DMS153 (cell line): ENCODE measurements at places on chromosomes 6 and 20.

GRCh38 chr6:157898169-157898568 is 75.1 kb downstream of the SNX9 start:
- DNase-seq, result no peak

DNA sequence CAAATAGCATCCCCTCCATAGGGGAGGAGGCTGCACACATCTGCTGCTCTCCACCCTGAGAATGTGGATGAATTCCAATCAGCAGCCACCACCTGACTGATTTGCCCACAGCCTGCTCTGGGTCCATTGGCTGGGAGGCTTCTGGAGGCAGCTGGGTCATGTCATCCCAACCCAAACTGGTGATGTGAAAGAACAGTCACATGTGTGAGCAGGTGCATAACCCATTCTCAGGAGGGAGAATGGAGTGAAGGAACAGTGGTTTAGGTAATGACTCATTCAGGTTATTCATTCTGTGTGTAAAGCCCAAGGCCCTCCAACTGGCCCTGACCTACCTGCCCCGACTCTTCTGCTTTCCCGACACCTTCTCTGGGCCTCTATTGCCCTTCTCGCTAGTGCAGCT is 90.9 kb upstream of the GCM1 start:
- DNase-seq, result no peak

- no peak for DNase-seq
These were observed 18.8 kb downstream of the EFHC1 start for GRCh38 chr6:52438926-52439325.

DNA sequence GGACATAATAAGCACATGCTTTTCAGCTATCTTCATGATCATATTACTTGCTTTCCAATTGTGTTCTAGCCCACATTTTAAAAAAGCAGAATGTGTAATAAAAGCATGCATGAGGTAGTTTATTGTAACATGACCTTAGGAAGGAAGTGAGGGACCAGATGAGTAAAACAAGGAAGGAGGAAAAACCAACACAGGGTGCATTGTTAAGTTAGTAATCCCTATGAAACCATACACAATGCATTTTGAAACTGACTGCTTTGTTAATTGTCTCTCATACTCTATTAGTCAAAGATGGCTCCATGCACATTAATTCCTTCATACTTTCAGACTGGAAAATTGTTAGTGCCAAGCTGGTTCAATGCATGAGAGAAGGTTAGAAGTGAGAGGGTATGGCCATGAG is 37.7 kb upstream of the CENPW start:
- peak; percentile 8 for DNase-seq
